ENCODE measurements at places on chromosomes 4 and X.

GRCh38 chrX:7198499-7198898, 50.5 kb upstream of the PUDP start:
- no peak for DNase-seq

GRCh38 chr4:68256284-68256683, 10.8 kb upstream of the TMPRSS11B start:
- DNase-seq: no peak

GRCh38 chr4:23973308-23973855, 83.5 kb upstream of the PPARGC1A start:
- DNase-seq: no peak

DNA sequence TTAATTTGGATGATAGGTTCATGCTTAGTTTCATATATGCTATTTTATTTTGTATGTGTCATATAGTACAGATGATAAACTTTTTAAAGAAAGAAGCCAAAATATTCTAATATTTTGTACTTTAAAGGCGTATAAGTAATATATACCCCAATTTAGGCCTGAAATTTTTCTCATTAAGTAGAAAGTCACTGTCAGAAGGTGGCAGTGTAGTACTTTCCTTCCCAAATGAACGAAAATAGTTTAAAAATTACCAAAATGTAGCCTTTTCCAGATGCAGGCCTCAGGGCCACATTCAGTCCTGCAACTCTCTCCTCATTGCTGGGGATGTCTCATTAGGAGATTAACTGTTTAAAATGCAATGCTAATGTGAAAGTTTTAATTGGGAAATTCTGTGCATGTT, 1263.6 kb downstream of the C4orf33 start:
- no peak for DNase-seq

- DNase-seq: no peak
Measured at GRCh38 chr4:101763576-101763975, 27.0 kb upstream of the BANK1 start.

DNA sequence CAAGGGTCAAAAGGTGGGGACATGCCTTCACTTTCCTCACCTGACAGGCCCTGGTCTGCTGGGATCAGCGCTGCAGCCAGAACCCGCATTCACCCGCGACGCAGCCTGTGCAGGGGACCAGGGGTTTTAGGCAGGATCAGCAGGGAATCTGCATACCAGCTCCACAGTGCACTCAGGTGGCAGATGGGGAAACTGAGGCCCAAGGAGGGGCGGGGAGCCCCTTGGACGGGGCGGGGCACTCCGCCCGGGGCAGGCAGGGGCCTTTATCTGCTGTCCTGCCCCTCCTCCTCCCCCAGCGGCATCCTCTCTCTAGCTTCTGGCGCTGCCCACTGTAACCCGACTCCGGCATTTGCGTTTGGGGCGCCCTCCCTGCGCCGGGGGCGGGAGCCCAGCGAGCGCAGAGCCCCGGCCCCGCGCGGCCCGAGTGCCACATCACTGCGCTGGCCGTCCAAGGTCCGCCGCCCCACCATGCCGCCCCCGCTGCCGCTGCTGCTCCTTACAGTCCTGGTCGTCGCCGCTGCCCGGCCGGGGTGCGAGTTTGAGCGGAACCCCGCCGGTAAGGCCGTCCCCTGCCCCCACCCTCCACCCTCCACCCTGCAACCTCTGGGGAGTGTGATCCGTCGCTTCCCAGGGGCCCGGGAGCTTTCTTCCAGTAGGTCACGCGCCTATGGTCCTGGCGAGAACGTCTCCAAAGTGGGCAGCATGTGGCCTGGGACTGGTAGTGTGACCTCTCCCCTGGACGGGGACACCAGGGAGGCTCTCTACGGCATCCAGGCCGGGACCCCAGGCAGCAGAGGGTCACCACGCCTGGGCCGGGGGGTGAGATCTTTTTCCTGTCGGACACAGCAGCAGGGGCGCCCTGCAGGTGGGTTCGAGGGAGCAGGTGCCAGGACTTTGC, at the start of gene CPZ:
Gene CPZ (plus strand): TSS at position 400 of the 898 bp plus-strand sequence. CDS start 69 bp downstream, at position 469.
- DNase-seq: no peak

GRCh38 chr4:83013902-83014301, 3.3 kb upstream of the LIN54 start:
- peak; percentile 36 for DNase-seq

GRCh38 chr4:41887821-41888686, 47.2 kb upstream of the TMEM33 start:
- DNase-seq: no peak
